Activated T-cell treated with anti-CD3 and anti-CD28 coated beads for 24 hours (primary cell): ENCODE measurements at places on chromosomes 13 and 19.
A peak's percentile ranks its signal among the peaks of the same experiment; 100 is the strongest.

DNA sequence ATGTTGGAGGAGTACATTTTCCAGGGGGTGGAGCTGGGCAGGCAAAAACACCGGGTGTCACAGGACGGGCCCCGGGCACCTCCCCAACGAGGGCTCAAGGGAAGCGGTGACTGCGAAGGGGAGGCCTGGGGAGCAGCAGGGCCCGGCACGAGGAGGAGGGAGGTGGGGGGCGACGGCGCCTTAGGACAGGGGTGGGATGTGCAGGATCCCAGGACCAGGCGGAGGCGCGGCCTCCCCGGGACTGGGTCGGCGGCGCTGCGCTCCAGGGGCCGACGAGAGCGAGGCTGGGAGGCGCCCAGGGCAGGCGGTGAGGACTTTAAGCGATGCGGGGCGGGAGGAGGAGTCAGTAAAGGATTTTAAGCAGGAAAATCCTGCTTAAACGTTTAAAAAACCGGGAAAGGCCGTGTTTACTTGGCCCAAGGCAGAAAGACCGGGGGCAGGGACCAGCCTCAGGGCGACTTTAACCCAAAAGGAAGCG, 427 bp downstream of the ZNF160 start:
- DNase-seq, result peak; percentile 5

DNA sequence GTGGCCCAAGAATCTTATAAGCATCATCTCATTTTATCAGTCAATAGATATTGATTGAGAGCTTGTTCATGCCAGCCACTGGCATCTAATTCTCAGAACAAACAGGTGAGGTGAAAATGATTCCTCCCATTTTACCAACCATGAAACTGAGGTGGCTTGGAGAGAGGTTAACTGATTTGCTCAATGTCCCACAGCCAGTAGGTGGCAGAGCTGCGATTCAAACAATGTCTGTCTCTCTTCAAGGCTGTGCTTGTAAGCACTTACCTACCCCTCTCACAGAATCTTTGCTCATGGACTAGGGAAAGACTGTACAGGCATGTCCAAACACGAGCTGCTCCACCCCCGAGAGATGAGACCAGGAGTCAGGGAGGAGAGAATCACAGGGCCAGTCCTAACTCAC, 21.5 kb upstream of the GSX1 start:
- no peak for DNase-seq

DNA sequence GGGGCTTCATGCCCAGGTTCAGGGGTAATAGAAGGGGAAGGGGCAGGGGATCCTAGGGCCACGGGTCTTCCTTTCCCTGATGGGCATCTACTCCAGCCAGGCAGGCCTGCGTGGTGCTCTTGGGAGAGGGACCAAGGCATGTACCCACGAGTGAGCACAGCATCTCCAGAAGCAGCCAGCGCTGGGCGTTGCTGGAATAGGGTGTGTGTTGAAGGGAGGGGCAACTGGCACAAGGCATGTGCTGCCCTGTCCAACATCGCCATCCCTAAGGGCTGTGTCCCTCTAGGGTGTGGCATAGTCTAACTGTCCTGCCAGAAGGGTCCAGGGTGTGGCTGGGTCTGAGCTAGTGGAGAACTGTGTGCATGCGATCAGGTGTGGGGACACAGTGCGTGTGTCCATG, 2.9 kb downstream of the NOTCH3 start:
- DNase-seq, result no peak

DNA sequence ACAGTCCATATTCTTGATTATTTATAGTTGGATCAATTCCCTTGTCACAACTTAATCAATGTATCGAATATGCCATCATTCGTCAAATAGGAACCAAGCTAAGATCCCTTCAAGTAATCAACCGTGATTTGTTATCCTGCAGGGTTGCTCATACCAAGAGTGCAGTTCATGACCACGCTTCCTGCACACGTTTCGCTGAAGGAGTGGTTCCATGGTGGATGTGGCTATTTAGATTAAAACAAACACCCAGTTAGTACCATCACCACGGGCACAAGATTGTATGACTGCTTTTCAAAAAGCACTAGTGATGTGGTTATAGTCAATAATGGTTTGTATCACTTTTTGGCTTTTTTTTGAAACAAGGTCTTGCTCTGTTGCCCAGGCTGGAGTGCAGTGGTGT, 41.1 kb upstream of the CCNE1 start:
- DNase-seq, result no peak

DNA sequence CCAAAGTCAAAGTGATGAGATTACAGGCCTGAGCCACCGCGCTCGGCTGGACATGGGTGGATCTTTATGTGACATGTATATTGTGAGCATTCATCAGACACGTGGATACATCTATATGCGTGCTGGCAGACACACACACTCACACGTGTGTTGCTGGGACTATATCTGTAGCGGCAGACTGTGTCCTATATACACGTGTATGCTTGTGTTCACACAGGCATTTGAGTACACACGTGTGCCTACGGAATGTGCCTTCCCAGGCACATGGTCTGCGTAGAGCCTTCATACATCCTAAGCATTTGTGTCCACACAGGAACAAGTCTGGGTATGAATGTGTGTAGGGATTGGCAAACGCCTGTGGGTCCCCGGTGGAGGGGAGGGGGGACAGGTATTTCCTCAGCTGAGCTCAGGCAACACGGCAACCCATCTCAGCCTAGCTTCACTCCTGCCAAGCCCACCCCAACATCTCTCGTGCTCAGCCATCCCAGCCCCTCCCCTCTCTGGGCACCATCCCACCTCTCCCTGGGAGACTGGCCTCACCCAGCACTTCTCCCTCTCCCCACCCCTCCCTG, 2.6 kb downstream of the UNC13A start:
- DNase-seq, result no peak

GRCh38 chr13:89883893-89884448, 1463.5 kb upstream of the MIR17HG start:
- no peak for DNase-seq

DNA sequence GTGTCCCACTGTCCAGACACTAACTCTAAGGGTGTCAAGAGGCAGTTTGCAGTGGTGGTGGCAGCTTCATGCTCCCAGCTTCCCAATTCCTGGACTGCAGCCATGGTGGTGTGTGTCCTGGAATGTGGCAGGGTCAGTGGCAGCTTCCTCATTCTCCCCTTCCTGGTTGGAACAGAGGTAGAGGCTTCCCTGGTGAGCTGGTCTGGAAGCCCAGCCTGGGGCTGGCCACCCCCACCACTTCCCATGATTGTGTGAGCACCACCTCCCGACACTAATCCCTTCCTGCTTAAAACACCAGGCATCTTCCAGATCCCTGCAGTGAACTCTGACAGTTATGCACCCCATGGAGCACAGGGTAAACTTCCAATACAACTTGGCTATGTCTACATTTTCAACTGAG, 134.9 kb downstream of the RAP2A start:
- DNase-seq, result no peak

- no peak for DNase-seq
These were observed 39.2 kb downstream of the MYH14 start for GRCh38 chr19:50242581-50242980.

DNA sequence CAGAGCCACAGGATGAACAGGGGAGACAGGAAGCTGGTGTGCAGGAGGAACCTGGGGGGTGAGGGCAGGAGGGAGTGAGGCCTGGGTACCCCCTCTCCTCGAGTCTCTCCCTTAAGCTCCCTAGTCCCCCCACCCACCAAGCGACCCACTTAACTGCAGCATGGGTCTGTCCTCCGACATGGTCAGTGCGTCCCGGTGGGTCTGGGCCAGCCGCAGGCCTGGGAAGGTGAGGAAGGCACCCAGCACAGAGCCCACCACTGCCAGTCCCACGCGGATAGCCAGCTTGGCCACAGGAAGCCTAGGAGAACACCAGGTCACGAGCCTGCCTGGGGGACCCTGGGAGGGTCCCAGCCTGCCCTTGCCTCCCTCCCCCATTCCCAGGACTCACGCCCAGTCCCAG, 16.9 kb downstream of the TMEM161A start:
- no peak for DNase-seq

DNA sequence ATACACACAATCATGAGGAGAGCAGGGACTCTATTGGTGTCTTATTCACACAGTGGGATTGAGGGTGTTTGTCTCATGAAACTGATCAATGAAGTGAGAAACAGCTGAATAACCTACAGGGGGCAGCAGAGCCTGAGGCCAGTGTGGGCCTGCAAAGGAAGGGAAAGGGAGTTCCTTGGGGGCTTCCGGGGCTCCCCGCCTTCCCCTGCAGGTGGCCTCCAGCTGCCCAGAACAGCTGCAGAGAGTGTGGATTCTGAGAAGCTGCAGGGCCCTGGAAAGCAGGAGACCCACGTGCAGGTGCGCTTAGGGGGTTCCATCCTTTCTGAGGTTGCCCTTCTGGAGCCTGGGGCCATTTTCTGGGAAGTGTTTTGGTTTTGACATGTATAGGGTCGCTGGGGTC, 20.1 kb downstream of the ZNF763 start:
- no peak for DNase-seq

DNA sequence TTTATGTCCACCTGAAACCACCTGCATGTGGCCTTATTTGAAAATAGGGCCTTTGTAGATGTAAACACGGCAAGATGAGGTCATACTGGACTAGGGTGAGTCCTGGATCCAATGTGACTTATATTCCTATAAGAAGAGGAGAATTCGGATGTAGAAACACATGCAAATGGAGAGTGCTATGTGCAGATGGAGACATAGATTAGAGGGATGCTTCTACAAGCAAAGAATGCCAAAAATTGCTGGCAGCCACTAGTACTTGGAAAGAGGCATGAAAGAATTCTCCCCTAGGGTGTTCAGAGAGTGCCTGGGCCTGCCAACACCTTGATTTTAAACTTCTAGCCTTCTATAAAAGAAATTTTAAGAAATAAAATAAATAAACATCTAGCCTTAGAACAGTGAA, 226.1 kb downstream of the RFC3 start:
- DNase-seq, result no peak

GRCh38 chr19:10289836-10290356, at the start of gene ICAM5:
ICAM5 (plus strand) TSS chr19:10289952; CDS start chr19:10290044, 92 bp downstream.
- DNase-seq, result no peak

GRCh38 chr19:40089462-40089861, 1.3 kb downstream of the ZNF780A start:
- no peak for DNase-seq

- no peak for DNase-seq
These were observed 171.5 kb downstream of the DLEU7 start for GRCh38 chr13:50672025-50672424.

DNA sequence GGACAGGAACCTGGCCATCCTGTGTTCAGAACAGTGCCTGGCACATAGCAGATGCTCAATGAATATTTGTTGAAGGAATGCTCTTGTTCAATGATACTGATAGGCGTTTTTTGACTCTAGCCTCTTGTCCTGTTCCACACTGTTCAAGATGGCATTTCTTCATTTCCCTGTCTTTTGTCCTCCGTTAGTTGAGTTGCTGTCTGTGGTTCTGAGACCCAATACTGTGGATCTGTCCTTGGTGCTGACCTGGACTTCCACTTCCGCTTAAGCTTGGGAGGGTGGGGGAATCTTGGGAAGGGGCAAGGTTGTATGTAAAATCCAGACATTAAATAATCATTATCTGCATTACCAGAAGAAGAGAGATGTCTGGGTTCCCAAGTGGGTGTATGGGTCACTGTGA, 8.3 kb upstream of the KCNN4 start:
- DNase-seq, result no peak

DNA sequence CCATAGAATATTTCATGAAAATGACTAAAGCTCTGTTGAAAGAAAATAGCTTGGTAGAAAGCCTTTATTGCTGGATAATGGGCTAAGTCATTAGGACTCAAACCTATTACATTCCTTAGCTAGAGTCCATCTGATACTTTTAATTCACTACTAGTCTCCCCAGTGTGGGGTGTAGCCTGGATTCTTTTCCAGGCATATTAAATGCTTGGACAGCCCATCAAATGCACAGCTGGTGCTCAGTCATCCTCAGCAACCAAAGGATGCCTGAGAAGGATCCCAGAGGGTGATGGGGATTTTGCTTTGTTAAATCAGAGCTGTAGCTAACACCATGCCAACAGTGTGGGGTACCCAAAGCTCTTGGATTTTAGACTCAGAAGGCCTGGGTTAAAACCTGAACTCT, 153.5 kb downstream of the DLEU7 start:
- no peak for DNase-seq

DNA sequence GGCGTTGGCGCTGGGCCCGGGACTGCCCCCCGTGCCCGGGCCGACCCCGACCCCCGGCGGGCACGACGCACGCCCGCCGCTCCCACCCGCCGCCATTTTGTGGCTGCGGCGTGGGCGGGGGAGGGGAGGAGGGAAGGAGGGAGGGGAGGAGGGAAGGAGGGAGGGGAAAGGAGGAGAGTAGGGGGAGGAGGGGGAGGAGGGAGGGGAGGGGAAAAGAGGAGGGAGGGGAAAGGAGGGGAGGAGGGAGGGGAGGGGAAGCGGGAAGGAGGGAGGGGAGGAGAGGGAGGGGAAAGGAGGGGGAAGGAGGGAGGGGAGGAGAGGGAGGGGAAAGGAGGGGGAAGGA, at the start of gene BTBD2:
Gene BTBD2 (minus strand): TSS at position 107 of the 343 bp plus-strand sequence. CDS start 11 bp downstream, at position 96.
- DNase-seq, result peak; percentile 34

- no peak for DNase-seq
These were observed 19.9 kb downstream of the ZNF574 start for GRCh38 chr19:42095814-42096230.

GRCh38 chr19:54209058-54209810, 8.6 kb downstream of the RPS9 start:
- DNase-seq, result peak; percentile 20

GRCh38 chr19:40466219-40466984, 399 bp upstream of the SPTBN4 start:
- DNase-seq, result peak; percentile 63

DNA sequence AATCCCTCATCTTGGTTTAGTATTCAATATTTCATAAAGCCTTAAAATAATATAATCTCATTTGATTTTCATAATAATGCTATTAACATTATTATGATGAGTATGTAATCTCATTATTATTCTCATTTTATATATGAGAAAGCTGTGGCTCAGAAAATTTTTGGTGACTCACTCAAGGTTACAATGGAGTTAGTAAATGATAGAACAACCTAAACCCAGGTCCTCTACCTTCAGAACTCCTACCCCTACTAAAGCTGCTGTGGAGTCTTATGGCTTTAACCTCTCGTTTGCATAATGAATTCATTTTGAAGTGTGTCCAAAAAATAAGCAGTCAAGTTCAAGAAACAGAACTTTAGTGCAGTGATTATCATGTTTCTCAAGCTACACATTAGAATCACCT, 226.3 kb downstream of the TBC1D4 start:
- DNase-seq, result no peak

GRCh38 chr19:29677001-29677817, 11.9 kb downstream of the PLEKHF1 start:
- DNase-seq, result no peak

GRCh38 chr13:79267560-79267959, 138.5 kb downstream of the RBM26 start:
- DNase-seq, result no peak

- DNase-seq, result no peak
These were observed 2.4 kb upstream of the CATSPERG start for GRCh38 chr19:38333245-38333644.

- DNase-seq, result no peak
These were observed 1231.4 kb upstream of the MIR17HG start for GRCh38 chr13:90116121-90116520.
